ENCODE measurements at places on chromosomes 16 and 17.

DNA sequence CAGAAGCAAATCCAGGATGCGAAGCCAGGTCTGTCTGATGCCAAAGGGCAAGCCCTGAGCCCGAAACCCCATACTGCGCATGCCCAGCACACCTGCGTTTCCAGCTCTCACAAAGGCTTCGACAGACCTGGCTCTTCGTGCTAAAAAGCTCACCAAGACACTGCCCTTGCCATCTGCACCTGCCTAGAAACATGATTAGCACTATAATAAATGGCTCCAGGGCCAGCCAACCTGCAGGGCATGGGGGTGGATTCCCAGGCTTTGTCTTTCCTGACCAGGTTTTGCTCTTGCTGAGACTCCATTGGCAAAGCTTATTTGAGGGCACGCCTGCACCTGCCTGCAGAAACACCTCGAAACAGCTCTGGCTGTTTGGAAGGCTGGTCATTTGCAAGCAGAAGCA lies 14.4 kb upstream of the PLD6 start:
- no peak for DNase-seq

DNA sequence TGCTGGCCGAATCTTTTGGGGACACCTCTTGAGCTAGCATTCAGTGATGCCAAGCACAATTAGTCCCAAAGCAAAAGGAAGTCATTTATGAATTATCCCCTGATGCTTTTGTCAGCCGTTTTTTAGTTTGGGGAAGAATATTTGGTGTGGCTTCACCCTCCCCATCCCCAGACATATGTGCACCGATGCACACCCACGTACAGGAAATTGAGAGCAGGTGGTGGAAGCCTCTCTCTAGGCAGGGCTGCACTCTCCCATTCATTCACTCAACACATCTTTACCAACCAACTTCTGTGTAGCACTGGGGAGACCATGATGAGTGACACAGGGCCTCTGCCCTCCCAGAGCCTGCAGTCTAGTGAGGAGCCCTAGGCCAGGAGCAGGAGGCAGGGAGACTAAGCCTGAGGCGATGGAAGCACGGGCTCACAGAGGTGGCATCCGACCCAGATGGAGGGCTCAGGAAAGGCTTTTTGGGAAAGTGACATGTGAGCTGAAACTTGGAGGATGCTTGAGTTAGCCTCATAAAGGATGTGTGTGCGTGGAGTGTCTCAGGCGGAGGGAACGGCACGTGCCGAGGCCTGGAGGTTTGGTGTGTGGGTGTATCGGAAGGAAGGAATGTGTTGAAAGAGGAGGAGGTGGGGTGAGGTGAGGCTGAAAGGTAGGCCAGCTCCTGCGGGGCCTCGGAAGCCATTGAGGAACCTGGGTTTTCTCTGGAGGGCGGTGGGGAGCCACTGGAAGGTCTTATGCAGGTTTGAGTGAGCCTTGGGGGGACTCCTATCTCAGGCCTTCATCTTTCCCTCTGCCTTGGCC lies 43.8 kb downstream of the PSME3IP1 start:
- peak; percentile 43 for DNase-seq

DNA sequence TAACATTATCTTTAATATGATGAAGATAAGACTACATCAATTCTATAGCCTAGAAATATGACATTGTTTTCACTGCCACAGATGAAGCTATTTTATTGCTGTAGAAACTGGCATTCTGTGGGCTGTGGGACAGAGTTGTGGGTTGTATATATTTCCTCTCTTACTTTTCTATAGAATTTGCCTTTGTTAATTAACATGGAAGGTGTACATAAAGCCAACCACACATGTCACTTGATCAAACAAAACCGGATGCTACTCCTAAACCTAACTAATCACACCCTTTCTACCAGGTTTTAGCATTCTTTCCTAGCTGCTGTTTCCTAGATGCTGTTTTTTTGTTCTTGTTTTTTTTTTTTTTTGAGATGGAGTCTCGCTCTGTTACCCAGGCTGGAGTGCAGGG lies 81.2 kb upstream of the ATP2A3 start:
- DNase-seq, result no peak

DNA sequence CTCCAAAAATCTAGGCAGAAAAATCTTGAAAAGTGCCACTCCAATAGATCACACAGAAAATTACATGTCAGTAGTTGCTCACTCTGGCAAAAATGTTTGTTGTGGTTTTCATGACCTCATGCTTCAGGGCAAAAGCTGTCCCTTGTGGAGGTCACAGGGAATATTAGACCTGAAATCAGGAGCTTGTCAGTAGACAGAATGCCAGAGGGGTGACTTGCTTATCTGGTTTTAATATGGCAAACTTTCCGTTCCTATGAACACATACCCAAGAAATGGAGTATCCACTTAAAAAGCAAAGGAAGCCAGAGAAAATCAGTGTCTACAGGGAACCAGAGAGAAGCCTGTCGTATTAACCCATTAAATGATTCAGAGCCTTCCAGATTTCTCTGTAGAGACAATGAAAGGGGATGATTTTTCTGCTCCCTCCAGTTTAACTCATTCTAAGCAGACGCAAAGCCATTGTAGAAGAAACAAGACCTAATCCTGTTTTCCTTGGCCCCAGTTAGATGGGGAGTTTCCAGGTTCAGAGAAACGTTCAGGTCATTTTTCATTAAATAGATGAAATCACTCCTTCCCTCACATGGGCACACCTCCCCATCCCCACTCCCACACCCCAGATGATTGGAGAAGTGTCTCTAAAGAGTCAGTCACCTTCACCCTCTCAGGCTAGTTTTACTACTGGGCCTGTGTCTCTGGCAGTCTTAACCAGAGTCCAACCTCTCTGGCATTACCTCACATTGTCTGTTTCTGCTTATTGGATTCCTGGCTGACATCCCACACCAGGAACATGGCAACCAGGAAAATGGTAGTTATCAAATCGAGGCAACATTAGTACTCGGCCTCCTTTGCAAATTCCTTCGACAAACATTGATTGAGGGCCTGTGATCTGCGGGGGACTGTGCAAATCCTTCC lies 6.0 kb downstream of the SOX9 start:
- DNase-seq, result no peak

DNA sequence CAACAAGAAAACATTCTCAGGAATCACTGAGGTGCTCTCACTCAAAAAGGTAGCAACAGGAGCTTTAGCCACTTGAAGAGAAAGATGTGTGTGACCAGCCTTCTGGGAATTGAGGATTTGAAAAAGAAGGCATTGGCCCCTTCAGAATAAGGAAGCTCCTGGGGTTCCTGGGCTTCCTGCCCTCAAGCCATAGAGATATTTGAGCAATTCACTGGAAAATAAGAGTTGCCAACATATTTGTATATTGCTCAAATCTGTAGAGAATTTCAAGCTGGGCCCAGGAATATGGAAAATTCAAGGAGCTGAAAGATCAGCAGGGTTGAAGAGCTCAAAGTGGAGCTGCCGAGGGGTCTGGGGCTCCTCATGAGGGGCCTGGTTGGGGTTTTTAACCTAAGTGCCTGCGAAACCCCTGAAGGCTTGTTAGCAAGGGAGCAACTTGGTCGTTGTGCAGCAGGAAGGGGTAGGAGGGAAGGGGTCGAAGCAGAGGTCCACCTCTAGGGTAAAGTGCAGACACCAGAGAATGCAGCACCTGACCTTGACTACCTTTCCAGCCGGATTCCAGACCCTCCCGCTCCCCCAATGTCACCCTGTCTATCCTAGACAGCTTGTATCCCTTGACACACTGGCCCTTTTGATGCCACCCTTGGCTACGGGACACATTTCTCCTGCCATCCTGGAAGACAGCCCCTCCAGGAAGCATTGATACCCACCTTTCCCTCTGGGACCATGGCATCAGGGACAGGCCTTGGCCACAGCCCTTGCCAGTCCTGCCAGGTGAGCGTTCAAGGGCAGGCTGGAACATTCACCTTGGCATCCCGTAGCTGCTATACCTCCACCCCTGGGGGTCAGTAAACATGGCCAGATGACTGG lies 67.6 kb upstream of the SREBF1 start:
- no peak for DNase-seq
